ENCODE measurements at places on chromosomes 16 and 17.

GRCh38 chr17:45676695-45677094, 107.4 kb upstream of the CRHR1 start:
- H3K4me1 ChIP-seq, result no peaks in the 10 kb centered on the region
- no peak overlapping the region for H3K4me3 ChIP-seq
- no peaks in the 10 kb centered on the region for H3K36me3 ChIP-seq
- peaks cover 3% of the 10 kb centered on the region for H3K27me3 ChIP-seq
- no peak overlapping the region for H3K27ac ChIP-seq
- DNase-seq, result no peak

GRCh38 chr16:28140788-28141618, 70.8 kb downstream of the XPO6 start:
- H3K4me1 ChIP-seq, result peaks cover 87% of the 10 kb centered on the region
- H3K4me3 ChIP-seq, result peak overlapping the region; percentile 70
- no peaks in the 10 kb centered on the region for H3K27me3 ChIP-seq

- peak; percentile 60 for DNase-seq
- H3K4me3 ChIP-seq, result peak overlapping the region; percentile 17
- H3K27ac ChIP-seq, result peak overlapping the region; percentile 92
- no peaks in the 10 kb centered on the region for H3K36me3 ChIP-seq
Observed at GRCh38 chr17:48441231-48441711, 11.3 kb upstream of the SKAP1 start.

DNA sequence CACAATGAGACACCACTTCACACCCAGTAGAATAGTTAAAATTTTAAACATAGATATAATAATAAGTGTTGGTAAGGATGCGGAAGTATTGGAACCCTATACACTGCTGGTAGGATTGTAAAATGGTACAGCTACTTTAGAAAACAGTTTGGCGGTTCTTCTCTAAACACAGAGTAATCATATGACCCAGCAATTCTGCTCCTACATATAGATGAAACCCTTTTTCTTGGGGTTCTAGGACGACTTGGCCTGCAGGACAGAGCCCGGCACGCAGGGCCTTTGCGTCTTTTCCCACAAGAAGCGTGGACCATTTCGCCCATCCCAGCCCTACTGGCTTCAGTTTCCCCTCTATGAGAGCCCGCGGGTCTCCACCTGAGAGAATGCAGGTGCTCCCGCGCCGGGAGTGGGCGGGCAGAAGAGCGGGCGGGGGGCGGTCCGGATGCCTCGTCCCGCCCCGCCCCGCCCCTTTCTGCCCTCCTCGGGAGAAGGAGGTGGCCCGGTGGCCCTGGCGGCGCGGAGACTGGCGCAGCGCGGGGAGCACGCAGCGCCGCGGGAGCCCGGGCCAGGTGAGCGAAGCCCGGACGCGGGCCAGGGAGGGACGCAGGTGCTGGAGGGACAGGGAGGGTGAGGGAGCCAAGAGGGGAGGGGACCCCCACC, at the start of gene SDR42E2:
TSS of gene SDR42E2 (plus strand) at position 508 of the 657 bp plus-strand sequence. CDS start 3,077 bp downstream, outside the sequence.
- no peak within 1 kb of the TSS for H3K27ac ChIP-seq
- H3K36me3 ChIP-seq, result no peaks in the 10 kb centered on the region
- no peak within 1 kb of the TSS for H3K4me3 ChIP-seq

GRCh38 chr17:78653382-78653781, 76.2 kb upstream of the DNAH17 start:
- DNase-seq, result no peak
- H3K27ac ChIP-seq, result no peak overlapping the region
- H3K27me3 ChIP-seq, result no peaks in the 10 kb centered on the region
- H3K36me3 ChIP-seq, result peaks cover 2% of the 10 kb centered on the region

DNA sequence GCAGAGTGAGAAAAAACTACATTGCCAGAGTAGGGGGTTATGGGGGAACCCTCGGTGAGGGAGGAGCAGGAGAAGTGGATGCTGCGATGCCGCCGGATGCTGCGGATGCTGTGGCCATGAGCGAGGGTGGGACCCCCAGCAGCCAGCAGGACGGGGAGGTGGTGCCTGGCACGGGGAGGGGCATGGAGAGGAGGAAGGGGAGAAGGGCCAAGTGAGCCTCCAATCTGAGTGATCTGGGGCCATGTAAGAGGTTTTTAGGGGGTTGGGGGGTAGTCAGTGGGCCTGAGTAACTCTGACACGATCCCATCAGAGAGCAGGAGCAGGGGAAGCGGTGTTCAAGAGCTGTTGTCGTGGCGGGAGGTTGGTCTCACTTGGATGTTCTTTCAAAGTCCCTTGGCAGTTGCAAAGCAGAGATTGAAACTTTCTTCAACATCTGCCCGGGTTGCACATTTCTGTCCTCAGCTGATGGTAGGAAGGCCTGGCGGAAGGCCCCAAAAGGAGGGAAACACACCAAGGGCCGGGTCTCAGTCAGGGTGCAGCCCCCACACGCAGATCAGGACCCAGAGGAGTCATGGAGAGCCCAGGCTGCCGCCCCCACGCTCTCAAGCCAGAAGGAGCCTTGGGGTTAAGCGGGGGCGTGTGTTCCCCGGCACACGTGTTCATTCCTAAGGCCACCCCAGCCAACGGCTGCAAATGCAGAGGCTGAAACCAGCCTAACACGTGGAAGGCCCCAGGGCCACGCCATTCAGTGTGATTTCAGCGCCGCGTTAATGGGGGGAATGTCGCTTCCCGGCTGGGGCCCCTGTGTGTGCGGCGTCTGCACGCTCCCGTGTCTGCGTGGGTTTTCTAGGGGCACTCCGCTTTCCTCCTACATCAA, 81.7 kb downstream of the ZDHHC7 start:
- no peaks in the 10 kb centered on the region for H3K27me3 ChIP-seq
- no peak overlapping the region for H3K4me3 ChIP-seq
- H3K4me1 ChIP-seq, result no peaks in the 10 kb centered on the region
- no peak overlapping the region for H3K27ac ChIP-seq
- no peak for DNase-seq

- H3K4me1 ChIP-seq, result peaks cover 90% of the 10 kb centered on the region
- peak overlapping the region; percentile 85 for H3K4me3 ChIP-seq
- DNase-seq, result peak; percentile 80
- H3K36me3 ChIP-seq, result no peaks in the 10 kb centered on the region
- peak overlapping the region; percentile 93 for H3K27ac ChIP-seq
- no peaks in the 10 kb centered on the region for H3K27me3 ChIP-seq
Observed at GRCh38 chr17:40323391-40324381, 14.7 kb downstream of the RARA start.

DNA sequence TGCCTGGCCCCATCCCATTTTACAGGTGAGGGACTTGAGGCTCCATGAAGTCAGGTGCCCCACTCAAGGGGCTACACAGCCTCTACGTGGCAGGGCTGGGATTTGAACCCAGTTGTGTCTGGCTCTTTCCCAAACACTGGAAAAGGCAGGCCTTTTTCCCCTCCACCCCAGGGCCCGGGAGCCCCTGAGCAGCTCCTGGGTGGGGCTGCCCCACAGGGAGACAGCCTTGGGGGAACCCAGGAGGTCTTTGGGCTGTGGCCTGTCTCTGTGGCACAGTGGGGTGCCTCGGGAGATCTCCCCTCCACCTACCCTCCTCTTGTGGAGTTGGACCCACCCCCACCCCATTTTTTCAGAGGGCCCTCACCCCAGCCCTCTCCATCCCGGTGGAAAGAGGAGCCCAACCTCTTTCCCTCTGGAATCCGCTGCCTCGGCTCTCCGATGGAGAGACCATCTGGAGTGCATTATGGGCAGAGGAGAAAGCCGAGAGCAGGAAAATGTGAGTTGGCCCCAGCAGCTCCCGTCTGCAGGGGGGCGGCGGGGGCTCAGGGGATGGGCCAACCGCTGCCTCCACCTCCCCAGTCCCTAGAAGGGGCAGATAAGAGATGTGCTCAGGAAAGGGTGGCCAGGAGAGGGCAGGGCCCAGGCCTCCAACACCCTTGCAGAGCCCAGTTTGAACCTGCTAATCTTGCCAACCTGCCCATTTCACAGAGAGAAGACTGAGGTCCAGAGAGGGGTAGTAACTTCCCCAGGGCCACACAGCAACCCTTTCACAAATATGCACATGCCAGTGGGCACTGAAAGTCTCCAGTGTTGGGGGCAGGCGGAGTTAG, 15.4 kb upstream of the TMEM92 start:
- no peak for DNase-seq
- no peaks in the 10 kb centered on the region for H3K4me1 ChIP-seq
- H3K36me3 ChIP-seq, result no peaks in the 10 kb centered on the region
- no peak overlapping the region for H3K4me3 ChIP-seq
- H3K27me3 ChIP-seq, result peaks cover 5% of the 10 kb centered on the region
